RPMI8226 (cell line): ENCODE measurements at places on chromosomes 2 and 18.

DNA sequence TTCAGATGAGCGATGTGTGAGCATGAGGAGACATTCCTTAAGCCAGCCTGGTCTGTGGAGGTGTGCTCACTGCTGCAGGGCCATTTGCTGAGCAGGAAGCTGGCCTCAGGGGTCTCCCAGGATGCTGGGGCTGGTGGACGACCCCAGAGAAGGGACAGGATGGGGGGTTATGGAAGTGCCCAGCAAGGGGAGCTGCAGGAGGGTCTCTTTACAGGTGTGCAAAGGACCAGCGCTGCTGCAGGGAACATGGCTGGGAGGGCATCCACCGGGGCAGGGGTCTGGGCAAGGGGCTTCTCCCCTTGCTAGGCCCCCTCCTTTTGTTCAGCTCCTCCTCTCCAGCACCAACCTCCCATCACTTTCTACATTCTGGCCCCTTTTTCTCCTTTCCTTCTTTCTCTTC is 185.2 kb downstream of the GBX2 start:
- no peak for DNase-seq

GRCh38 chr2:18047213-18047611 is 168.7 kb downstream of the KCNS3 start:
- DNase-seq, result peak; percentile 7

DNA sequence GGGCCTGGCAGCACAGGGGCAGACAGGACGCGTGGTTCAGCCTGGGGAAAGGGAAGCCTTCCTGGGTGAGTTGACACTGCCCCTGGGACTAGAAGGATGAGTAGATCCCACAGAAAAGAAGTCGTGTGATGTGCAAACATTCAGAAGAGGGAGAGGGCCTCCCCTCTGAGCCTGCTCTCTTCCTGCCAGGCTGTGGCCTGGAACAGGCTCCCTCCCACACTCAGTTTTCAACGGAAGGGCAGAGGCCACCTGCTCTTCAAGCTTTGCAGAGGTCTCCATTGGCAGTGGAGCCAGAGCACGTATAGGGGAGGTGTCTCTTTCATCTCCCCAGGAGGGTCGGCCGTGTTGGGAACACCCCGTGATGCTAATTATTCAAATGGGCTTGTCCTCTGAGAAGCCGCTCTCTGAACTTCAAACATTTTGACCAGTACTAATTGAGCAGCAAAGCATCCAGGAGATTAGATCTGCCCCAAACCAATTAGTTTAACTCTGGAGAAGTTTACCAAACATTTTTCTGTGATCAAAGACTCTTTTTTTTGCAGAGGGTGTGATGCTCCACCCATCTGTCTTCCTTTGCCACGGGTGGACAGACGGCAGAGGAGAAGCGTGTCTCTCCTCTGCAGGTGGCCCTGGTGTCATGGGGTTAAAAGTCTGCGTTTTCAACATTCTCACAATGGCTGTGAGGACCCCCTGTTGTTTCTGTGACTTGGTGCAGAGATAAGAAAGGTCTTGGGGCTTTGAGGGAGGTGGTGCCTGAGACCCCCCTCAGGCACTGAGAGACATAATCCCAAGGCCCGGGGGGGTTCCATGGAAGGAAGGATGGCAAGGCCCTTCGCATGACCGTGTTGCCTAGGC is 29.5 kb upstream of the ODC1 start:
- no peak for DNase-seq

GRCh38 chr2:124281541-124281940 is 256.5 kb downstream of the CNTNAP5 start:
- DNase-seq, result no peak

DNA sequence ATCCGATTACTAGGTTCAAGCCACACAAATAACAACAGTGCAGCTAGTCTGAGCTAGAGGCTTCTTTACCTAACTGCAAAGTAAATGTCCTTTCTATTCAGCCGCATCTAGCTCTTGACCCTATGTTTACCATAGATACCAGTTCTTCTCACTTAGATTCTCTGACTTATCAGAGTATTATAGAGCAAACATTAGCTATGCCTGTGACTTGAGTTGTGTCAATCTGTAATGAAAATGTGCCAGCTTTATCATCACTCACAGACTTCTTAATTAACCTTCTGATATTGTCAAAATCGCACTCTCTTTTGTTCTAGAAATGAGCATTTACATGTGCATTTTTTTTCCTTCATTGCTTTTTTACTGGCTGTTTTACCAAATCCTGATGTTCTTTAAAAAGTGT is 79.9 kb downstream of the BCL11A start:
- DNase-seq, result no peak

- no peak for DNase-seq
Measured at GRCh38 chr2:121362774-121363173, 77.8 kb upstream of the TFCP2L1 start.

- DNase-seq, result peak; percentile 68
Measured at GRCh38 chr2:181411105-181411849, 45.9 kb upstream of the ITGA4 start.

DNA sequence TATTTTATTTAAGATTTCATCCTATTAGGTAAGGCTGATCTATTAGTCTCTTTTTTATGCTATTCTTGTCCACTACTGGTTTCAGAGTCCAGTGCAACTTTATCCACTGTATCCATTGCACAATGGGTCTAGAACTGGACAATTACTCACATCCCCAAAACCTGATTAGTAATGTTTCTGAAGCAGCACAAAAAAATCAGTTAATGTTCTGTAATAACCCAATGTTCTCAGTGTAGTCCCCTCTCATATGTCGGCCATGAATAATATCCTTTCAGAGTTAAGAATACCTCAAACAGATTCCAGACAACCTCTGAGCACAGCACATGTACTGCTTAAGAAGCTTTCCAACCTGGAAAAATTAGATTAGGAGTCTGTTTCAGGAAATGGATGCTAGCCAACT is 29.7 kb downstream of the MGAT4A start:
- no peak for DNase-seq

DNA sequence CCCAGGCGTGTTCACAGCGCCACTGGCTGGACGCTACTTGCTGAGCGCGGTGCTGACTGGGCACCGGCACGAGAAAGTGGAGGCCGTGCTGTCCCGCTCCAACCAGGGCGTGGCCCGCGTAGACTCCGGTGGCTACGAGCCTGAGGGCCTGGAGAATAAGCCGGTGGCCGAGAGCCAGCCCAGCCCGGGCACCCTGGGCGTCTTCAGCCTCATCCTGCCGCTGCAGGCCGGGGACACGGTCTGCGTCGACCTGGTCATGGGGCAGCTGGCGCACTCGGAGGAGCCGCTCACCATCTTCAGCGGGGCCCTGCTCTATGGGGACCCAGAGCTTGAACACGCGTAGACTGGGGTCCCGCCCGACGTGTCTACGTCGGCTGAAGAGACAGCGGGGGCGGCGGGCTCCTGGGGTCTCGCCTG is 891 bp upstream of the KHK start:
- DNase-seq, result peak; percentile 73

GRCh38 chr2:207796585-207797350 is 27.1 kb upstream of the FZD5 start:
- DNase-seq, result no peak

DNA sequence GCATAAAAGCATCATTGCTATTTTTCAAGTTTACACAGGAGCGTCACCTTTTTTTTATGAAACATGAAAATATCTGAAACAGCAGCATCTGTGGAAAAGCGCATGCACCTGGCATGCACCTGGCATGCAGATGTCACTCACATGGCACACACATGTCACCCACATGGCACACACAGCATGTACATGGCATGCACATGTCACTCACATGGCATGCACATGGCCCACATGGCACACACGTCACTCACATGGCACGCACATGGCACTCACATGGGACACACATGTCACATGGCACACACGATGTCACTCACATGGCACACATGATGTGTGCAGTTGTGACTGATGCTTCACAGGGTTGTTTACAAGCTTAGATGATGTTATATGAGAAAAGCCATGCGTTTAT is 188.0 kb downstream of the ZNF407 start:
- DNase-seq, result no peak

DNA sequence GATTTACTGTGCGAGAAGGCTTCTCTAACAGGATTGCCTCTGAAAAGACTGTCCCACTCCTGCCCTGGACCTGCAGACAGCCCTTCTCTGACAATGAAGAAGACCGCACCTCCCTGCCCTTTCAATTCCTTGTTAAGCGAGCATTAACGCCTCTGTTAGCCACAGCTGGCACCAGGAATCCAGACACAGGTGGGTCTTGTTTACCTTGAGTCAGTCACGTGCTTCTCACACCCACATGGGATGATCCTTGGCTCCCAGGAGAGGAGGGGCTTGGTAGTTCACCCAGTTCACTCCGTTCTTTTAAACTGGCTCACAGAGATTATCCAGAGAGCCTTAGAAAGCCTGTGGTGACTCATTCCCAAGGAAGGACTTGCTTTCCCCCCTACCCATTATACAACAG is 410.5 kb upstream of the MEIS1 start:
- peak; percentile 49 for DNase-seq

- no peak for DNase-seq
Measured at GRCh38 chr2:8954990-8955389, 48.5 kb downstream of the MBOAT2 start.

DNA sequence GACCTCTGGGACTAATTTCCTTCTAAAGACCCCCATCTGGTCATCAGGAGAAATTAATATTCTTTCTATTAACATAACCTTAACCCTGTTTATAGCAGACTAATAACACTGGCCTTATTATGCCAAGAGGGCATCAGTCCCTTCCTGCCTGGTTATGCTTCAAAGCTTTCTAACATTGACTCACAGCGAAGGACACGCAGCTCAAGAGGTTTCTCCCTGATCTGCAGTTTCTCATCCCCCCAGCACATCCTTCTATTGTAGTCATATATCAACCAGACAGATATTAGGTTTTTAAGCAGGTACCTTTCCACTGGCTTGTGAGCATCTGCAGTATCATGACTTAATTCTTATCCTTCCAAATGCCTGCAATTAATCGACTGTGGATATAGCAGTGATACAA is 100.0 kb upstream of the CXCR4 start:
- no peak for DNase-seq

- no peak for DNase-seq
Measured at GRCh38 chr2:35292199-35292598, 1063.4 kb upstream of the CRIM1 start.

DNA sequence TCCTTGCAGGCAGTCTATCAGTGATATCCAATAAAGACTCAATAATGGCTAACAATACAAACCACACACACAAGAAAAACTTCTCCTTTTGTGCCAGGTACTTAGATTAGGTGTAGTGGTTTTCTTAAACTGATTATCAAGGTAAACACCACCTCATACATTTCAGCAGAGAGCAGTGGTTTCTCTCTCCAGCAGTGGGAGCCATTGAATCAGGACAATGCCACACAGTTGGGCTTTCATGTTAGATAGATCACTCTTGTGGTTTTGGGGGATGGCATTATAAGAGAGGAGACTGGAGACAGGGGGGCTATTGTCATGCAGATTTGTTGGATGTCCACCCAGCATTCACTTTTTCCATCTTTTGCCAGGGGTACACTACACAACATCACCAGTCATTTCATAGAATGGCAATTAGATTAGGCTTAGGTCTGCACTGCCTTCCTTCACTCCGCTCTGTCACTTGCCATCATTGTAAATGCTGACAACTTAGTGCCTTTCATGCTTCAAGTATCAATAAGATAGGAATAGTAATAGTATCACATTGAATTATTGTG is 13.6 kb upstream of the IRS1 start:
- DNase-seq, result no peak

- DNase-seq, result no peak
Measured at GRCh38 chr2:241020629-241021190, 22.3 kb downstream of the SNED1 start.

DNA sequence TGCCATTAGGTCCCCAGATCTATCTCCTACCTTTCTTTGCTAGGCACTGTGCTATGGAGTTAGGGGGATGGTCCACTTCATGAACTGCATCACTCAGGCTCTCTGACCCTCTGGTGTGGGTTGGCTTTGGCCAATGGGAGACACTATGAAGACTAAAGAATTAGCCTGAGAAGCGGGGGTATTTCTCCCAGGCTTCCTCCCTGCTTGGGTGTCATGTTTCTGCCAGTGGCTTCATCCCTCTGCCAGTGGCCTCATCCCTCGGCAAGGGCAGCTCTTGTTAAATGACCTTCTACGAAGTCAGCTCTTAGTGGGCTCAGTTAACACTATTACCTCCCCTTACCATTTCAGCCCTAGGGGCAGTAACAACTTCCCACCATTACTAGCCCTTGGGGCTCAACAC is 41.9 kb upstream of the EPB41L3 start:
- no peak for DNase-seq

DNA sequence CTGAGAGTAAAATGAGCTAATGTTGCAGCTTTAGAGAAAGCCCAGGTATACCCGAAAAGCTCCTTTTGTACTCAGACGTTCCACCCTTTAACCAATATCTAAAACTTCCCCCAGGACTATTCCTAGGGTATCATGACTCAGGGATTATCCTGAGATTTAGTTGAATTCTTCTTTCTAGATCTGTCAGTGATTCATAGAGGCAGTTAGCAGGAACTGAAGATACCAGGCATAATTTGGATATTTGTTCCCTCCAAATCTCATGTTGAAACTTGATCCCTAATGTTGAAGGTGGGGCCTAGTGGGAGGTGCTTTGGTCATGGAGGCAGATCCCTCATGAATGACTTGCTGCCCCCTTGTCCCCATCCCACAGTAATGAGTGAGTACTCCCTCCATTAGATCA is 161.2 kb upstream of the LRP1B start:
- no peak for DNase-seq

GRCh38 chr2:23211987-23212583 is 172.9 kb upstream of the KLHL29 start:
- no peak for DNase-seq

- DNase-seq, result no peak
Measured at GRCh38 chr2:228516019-228516418, 334.5 kb upstream of the SPHKAP start.

- no peak for DNase-seq
Measured at GRCh38 chr2:192345287-192345686, 150.6 kb upstream of the TMEFF2 start.

GRCh38 chr2:72140621-72140960 is 7.1 kb downstream of the CYP26B1 start:
- no peak for DNase-seq

- DNase-seq, result no peak
Measured at GRCh38 chr18:34023471-34023870, 201.2 kb downstream of the NOL4 start.

- DNase-seq, result no peak
Measured at GRCh38 chr2:29336341-29337241, 221.4 kb downstream of the CLIP4 start.

DNA sequence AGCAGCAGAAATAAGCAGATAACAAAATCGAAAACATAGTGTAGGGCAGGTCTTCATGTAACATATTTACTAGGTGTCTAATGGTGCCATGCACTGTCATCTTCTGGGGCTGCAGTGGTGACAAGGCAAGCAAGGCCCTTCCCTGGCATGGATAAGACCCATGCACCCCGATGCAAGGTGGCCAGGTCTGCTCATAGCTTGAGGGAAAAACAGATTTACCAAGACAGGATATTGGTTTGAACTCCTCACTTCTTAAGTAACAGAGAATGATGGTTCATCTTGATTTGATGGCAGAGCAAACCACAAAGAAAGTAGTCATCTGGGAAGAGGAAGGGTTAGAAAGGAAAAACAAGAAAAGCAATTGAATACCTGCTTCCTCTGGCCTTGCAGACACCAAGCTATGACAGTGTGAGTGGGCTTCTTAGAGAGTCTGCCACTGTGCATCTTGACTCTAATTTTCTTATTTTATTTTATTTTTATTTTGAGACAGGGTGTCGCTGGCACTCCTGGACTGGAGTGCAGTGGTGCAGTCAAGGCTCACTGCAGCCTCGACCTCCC is 35.8 kb upstream of the EML6 start:
- DNase-seq, result no peak

- no peak for DNase-seq
Measured at GRCh38 chr2:232352511-232353091, 25.9 kb upstream of the ALPP start.

GRCh38 chr2:65500310-65501040 is 68.1 kb upstream of the SPRED2 start:
- DNase-seq, result no peak
